ENCODE measurements at places on chromosomes 2 and 18.

DNA sequence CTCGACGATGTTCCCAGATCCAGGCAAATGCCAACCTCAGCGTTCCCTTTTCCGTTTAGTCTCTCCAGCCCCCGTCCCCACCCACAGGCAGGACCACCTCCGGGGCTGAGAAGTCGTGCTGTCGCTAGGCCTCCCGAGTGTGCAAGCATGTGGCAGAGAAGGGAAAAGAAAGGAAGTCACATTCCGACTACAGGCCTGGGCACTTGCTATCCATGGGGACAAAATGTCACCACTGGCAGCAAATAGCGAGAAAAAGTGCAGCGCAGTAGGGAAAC is 420 bp downstream of the PIGN start:
- DNase-seq = no peak

GRCh38 chr2:43941966-43942365 is 53.8 kb downstream of the LRPPRC start:
- no peak for DNase-seq

- DNase-seq = no peak
These were observed 88.5 kb upstream of the RBBP8 start for GRCh38 chr18:22844628-22845027.

DNA sequence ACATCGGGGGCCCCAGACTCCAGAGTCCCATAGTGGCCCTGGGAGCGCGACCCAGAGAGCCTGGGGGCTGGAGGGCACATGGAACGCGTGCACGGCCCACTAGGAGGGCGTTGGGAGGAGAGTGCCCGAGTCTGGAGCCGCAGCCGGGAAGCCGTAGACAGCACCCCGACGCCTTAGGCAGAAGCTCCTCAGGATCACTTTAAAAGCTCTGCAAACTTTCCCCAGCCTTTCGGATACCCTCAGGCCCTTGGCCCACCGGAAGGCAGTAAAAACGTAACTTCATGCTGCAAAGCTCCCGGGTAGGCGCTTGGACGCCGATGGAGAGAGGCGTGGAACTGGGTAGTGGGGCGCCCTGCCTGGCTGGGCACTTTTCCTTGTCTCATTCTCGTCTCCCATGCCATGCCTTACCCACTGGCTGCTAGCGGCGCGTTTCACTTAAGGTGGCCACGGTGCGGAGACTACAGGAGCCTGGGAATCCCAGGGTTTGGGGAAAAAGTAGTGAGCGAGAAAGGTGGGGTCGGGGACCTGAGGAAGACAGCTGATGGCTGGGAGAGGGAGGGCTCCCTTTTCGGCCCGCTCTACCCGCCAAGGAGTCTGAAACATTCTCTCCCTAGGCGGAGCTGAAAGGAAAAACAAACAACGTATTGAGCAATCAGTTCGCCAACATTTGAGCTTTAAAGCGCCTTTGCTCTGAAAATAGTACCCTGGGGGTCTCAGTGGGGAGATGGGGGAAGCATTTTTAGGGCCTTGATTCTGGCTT is 141.8 kb downstream of the MEIS1 start:
- DNase-seq = no peak

DNA sequence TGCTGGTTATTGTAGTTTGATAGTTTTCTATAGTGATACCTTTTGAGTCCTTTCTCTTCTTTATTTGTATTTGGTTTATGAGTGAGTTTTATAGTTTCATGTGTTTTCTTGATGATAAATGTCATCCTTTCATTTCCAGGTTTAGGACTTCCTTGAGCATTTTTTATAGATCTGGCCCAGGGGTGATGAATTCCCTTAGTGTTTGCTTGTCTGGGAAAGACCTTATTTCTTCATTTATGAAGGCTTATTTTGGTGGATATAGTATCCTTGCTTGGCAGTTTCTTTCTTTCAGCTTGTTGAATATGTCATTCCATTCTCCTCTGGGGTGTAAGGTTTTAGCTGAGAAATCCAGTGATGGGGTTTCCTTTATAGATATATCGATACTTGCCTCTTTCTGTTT is 53.9 kb downstream of the OTX1 start:
- no peak for DNase-seq

- no peak for DNase-seq
These were observed 243.0 kb downstream of the RPRM start for GRCh38 chr2:153235516-153235915.

GRCh38 chr18:49230326-49230725 is 230.1 kb downstream of the DYM start:
- no peak for DNase-seq

DNA sequence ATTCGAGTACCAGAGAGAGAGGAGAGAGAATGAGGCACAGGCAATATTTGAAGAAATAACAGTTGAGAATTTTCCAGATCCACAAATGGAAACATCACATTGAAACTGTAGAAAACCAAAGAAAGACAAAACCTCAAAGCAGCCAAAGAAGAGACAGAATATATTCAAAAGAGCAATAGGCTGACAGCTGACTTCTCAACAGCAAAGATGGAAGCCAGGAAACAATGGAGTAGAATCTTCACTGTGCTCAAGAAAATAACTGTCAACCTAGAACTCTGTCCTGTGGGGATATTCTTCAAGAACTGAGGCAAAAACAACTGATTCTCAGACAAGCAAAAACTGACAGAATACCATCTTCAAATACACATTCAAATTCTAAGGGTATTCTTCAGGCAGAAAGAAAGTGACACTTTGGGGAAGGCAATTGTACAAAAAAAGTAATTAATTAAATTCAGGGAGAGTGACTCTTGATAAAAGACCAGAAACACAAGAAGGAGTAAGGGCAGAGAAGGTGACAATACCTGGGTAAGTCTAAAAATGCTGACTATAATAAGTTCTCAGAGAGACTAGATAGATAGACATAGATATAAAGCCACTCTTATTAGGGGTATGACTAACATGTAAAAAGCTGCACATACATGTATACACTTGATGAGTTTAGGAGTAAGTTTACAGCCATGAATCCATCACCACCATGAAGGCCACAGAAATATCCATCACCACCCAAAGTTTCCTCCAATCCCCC is 25.6 kb downstream of the ANKMY1 start:
- no peak for DNase-seq

DNA sequence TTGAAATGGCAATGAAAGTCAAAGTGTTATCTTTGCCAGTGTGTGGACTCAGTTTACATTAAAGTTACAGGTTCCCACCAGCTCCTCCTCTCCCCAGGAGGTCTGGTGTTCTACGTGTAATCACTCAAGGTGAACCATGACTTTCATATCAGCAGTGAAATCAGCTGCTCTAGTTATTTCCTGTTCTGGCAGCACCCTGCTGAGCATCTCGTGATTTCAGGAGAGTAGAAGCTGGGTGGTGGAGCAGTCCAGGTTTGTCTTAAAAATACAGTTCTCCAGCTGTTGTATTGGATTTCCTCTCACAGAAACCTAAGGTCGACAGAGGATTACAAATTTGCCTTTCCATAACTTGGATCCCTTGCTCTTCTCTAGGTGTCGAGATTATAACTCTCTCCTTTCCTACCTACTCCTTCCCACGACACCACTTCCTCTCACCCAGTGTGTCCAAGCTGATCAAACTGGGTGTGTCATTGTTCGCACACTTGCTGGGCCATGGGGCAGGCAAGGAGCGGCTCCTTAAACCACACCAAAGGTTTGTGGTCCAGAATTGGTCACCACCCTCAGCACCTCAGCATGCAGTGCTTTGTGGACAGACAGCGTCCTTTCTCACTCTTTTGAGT is 13.0 kb upstream of the ARHGAP25 start:
- DNase-seq = no peak

DNA sequence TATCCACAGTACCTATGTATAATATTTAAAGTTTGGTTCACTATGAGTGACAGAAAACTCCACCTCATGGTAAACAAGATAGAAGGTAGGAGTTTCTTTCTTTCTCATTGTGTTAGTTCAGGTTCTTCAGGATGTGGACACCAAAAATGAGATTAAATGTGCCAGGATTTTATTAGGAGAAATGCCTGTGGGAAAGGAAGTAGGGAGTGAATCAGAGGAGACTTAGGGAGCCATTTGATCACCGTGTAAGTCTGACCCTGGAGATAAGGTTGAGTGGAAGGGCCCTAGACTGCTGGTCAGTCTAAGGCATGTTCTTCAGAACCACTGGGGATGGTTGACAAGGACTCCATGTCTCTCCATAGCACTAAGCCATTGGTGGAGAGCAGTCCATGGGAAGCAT is 8.1 kb downstream of the AOX1 start:
- no peak for DNase-seq
